ENCODE measurements at places on chromosomes 16 and 17.

- DNase-seq: no peak
Measured at GRCh38 chr17:79851461-79851817, 12.2 kb upstream of the CBX4 start.

DNA sequence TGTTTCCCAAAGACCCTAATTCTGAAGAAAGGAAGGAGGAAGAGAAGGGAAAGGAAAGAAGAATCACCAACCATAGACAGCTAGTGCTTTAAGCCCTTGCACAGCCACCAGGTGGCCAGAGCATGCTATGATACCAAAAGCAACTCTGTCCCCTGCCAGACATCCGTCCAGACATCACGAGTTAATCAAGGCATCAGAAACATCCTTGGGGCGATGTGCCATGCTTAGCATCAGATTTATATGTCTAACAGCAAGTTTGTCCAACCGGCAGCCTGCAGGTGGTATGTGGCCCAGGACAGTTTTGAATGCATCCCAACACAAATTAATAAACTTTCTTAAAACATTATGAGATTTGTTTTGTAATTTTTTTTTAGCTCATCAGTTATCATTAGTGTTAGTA lies 2.9 kb upstream of the CRYBA1 start:
- DNase-seq: no peak

GRCh38 chr17:17381446-17382064 lies 78.4 kb downstream of the NT5M start:
- DNase-seq: no peak

DNA sequence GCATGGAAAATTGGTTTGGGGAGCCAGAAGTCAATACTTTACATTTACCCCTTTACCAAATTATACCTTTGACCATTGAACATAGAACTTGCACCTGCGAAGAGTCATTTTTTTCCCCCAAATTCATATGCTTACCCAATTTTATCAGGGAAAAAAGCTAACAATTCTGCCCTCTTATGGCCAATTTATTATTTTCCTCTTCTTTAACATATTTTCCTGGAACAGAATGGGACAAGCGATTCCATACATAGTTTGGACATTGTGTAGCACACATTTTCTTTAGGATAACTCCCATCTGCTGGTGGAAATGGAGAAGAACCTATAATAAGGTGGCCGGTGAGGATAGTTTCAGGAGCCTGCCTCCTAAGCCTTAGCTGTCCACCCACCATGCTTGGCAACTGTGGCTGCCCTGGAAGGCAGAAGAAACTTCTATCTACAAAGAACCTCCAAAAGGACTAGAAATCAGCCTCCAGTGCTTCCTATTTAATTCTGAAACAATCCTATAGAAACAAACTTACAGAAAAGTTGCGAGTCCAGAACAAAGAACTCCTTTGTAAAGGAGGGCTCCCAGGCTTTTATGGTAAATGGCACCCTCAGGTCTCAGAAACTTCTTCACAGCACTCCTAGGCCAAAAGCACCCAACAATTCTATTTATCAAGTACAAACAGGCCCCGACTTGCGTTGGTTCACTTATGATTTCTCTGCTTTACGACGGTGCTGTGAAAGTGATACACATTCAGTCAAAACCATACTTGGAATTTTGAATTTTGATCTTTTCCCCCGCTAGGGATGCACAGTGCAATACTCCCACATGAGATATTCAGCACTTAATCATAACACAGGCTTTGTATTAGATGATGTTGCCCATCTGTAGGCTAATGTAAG lies 64.1 kb upstream of the CACNG4 start:
- DNase-seq: no peak

DNA sequence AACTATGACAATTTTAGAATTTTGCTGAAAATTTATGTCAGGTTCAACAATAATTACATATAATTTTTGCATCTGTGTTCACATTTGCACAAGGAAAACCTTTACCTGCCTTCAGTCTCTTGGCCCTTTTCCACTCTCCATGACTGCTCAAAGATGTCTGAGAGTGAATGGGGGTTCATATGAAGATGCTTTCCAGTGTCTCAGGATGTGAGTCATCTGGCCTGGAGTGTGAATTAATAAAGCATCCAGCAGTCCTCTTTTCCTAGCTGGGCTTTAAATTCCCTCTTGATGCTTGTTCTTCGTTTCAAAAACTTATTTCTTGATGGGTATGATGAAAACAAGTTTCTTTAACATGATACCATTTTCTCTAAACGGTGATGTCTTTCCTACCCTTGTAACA lies 99.9 kb downstream of the CDK5R1 start:
- no peak for DNase-seq

DNA sequence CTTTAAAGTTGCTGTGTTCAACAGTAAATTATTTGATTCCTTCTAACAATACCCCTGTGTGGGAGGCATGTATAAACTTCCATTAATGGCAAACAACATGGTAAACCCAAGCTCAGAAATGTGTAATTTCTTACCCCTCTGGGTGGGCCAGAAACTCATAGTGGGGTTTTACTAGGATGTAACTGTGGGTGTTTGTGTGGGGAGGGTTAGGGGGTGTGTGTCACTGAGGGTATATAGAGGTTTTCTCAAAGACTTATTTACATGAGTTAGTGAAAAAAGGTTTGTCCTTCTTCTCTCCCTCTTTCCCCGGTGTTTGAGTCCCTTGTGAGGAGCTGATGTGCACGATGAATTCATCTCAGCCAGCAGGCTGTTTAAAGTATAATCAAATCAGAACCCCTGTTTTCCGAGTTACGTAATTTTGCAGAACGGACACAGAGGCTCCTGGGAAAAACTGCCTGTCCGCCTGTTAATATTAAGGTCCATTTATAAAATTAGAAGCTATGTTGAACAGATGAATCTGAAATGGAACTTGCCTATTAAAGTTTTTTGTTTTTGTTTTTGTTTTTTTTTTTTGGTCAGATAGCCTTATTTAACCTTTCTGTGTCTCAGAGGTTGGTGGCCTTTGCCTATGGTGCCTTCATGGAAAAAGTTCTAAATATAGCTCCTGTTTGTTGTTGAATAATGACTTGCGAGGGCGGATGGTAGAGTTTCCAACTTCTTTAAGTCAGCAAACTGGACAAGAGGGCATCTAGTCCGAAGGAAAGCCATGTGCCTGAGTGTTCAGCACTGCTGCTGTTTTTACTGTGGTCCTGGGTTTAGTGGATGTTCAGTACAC lies 73.3 kb downstream of the MSI2 start:
- no peak for DNase-seq

- DNase-seq: no peak
Measured at GRCh38 chr16:83023640-83024039, 396.9 kb downstream of the CDH13 start.

DNA sequence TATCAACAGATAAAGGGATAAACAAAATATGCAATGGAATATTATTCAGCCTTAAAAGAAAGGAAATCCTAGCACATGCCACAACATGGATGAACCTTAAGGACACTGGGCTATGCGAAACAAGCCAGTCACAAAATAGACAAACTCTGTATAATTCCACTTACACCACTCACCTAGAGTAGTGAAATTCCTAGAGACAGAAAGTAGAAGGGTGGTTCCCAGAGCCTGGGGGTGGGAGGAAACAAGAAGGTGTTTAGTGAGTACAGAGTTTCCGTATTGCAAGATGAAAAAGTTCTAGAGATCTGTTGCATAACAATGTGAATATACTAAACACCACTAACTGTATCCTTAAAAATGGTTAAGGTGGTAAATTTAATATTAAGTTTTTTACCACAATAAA lies 10.0 kb downstream of the SPOP start:
- DNase-seq: no peak

DNA sequence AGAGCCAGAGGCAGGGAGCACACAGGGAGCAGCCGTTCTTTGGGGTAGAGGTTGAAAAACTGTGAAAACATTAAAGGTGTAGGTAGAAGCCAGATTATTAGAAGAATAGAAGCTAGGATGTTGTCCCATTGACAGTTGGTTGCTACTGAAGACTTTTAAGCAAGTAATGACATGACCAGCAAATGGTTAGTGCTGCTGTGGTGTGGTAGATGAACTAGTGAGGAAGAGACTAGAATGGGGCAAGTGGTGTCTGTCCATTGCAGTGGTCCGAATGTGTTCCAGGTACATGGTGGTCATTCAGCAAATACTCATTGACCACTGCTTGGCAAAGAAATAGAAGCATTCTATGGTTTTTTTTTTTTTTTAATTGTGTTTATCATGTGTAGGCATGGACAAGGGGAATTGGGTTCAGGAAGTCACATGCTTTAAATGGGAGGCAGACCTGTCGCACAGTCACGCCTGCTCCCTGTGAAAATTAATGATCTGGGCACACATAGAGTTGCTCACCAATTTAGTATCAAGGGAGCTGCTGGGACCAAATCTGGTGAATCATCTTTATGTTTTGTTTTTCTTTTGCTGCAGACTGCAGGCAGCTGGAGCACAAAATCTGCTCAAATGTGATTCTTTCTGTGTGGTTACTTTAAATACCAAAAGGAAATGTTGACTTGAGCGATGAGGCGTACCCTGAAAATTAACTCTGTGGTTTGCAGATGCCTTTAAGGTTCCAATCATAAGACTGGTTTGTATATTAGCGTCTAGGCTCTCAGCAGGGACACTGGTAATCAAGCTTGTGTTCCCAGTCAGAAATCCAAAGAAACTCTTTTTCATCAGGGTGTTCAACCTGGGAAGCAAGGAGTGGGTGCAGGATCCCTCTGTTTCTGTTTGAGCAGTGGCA lies 30.7 kb downstream of the YPEL2 start:
- peak; percentile 56 for DNase-seq

DNA sequence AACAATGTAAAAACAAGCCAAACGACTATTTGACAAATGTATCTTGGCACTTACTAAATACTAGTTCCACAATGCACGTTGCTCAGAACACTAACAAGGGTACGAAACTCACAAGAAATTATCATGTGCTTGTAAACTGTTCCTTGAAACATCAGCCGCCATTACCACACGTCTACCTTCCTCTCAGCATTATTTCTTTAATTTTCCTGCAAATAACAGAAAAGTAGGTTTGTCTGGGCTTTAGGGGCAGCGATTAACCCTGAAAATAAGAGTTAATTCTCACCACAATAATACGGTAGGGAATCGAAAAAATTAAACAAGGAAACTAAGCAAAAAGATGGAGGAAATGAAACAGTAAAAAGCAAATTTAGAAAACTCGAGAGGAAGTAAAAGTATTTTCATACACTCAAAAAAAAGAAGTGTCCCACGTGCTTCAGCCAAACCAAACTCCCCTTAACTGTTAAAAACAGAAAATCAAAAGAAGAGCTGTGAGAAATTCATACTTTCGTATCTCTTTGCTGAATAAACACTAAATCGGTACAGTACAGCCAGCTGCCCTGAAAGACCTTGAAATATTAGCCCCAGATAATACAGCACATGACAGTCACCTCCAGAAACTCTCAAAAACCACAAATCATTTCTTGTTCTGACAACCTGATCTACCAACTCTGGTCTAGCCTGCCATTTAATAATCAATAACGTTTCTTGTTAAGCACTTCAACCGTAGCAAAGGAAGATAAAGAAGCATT lies 1.2 kb downstream of the ARHGAP17 start:
- DNase-seq: no peak

GRCh38 chr16:11949527-11949926 lies 7.7 kb upstream of the NPIPB2 start:
- peak; percentile 38 for DNase-seq

DNA sequence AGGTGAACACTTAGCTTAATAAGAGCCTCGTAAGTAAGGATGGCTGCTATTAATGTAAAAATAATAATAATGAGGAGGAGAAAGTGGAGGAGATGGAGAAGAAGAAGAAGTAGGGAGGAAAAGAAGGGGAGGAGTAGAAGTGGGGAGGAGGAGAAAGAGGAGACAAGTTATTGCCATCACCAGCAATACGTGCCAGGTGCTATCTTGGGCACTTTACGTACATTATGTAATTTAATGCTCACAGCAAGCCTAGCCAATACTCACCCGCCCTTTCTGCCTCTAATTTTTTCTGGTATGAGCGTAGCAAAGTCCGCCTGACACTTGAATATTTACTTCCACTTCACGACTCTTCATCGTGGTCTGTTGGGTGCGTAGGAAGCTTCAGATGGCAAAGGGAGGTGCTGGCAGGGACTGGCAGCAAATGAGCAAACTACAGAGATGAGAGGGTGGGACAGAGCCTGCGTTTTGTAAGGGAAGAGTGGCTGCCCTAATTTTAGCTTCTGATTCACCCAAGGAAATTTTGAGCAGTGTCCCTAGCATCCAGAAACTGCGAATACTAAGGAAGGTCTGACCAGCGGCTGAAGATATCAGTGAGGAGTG lies 42.1 kb upstream of the CDH13 start:
- no peak for DNase-seq

- no peak for DNase-seq
Measured at GRCh38 chr17:40663252-40663651, 1.7 kb downstream of the KRT222 start.

- no peak for DNase-seq
Measured at GRCh38 chr16:3098459-3099394, at the start of gene ZSCAN10. ZSCAN10 (minus strand) TSS chr16:3099294; CDS start chr16:3092937, 6,357 bp downstream.

- no peak for DNase-seq
Measured at GRCh38 chr16:67019171-67019570, 9.8 kb upstream of the CBFB start.

DNA sequence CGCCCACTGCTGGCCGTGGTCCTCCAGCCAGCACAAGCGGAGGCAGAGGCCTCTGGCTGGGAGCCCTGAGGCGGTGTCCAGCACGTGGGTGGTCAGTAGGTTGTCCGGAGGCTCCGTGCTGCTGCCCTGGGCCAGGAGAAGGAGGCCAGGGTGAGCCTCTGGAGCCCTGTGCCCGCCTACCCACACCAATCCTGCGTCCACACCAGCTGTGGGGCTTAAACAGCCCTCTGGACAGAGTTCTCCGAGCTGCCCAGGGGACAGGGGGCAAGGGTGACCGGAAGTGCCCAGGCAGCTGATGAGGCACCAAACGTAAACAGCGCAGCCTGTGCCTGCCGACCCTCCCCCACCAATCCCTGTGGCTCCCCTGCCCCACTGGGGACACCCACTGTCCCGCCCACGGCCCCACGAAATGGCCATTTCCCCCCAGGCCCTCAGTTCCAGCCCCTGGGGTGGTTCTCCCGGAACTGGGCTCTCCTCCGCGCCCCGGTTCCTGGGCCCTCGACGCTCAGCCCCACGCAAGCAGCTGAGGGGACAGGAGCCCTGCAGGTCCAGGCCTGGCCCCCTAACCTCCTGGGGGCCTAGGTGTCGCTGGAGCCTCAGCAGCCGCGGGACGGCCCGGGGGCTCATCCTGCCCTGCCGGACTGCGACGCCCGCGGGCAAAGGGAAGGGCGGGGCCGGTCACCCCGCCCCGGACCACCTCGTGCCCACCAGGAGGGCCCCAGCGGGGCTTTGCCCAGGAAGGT lies 27.9 kb upstream of the DBNDD1 start:
- peak; percentile 76 for DNase-seq

GRCh38 chr16:87608400-87608985 lies 6.2 kb downstream of the JPH3 start:
- DNase-seq: peak; percentile 89

- no peak for DNase-seq
Measured at GRCh38 chr16:56115817-56116576, 75.3 kb upstream of the GNAO1 start.

DNA sequence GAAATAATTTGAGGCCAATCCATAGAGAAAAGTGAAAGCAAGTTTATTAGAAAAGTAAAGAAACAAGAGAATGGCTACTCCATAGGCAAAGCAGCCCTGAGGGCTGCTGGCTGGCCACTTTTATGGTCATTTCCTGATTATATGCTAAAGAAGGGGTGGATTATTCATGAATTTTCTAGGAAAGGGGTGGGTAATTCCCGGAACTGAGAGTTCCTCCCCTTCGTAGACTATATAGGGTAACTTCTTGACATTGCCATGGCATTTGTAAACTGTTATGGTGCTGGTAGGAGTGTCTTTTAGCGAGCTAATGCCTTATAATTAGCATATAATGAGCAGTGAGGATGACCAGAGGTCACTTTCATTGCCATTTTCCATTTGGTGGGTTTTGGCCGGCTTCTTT lies 4.4 kb downstream of the DHRS7B start:
- no peak for DNase-seq

- no peak for DNase-seq
Measured at GRCh38 chr17:6547336-6547735, 9.0 kb downstream of the PITPNM3 start.

All from H54 (cell line).